ENCODE measurements at places on chromosomes 6 and 20.
A peak's percentile ranks its signal among the peaks of the same experiment; 100 is the strongest.

GRCh38 chr20:10115021-10115420, 80.2 kb downstream of the ANKEF1 start:
- DNase-seq = no peak

DNA sequence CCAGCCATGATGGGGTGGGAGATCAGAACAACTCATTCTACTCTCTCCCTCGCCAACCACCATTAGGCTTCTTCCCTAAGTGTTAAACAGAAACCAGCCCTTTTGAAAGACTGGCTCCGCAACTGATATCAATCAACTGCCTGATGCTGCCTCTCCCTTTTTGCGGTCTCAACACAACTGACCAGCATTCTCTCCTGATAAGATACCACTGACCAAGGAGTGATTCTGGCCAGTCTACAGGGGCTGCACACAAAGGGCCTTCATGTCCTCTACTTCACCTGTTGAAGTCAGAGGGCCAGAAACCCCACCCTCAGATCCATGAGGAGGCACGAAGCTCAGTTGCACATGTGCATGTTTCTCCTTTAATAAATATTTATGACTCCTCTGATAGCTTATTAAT, 145.1 kb downstream of the CD24 start:
- DNase-seq = no peak

DNA sequence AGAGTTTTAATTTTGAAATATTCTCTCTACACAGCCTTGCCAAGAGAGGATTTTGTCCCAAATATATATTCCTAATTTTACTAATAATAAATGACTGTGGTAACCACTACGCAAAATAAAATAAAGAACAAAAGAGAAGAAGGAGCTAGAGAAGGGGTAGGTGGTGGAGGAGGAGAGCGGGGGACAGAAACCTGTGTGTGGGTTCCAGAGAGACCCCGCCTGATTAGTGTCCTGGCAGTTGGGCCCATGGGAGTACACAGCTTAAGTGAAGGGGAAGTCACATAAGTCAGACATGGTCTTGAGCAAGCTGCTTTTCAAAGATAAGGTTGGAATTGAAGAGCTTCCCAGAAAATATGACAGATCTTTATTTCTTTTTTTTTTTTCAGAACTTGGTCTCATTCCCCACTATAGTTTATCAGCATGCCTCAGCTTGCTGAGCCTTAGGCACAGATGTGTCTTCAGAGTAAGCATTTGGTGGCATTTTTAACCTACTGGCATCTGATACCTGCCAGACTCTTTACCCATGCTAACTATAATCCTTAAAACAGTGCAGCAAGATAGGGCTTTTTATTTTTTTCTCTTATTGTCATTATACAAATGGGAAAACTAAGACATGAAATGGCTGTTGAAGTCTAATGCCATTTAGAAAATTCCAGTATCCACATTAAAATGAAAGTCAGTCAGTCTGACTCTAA, 9.6 kb upstream of the RHAG start:
- no peak for DNase-seq

DNA sequence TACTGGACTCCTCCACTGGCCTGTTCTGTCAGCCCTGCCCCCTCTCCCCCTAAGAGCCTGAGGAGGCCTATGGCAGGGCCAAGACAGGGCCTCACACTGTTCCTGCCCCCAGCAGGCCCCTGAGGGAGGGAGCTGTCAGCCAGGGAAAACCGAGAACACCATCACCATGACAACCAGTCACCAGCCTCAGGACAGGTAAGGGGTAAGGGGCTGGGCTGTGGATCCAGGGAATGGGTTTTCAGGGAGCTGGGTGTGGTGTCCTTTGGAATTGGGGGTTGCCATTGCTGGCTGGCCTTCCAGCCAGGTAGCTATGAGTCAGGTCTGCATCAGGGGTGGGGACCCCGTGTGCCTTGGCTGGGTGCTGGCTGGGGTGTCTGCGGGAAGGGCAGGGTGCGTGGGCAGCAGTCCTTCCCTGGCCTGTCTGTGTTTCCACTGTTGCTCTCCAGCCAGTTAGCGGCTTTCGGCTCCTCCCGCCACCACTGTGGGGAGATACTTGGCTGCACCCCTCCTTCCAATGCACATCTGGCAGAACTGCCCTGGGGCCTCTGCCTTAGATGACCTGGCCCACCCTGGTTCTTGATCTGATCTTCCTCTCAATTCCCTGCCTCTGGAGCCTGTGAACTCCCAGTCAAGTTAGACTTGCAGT, 3.9 kb downstream of the SLC29A1 start:
- no peak for DNase-seq

- no peak for DNase-seq
Observed at GRCh38 chr6:137162692-137163306, 10.6 kb downstream of the IL22RA2 start.

- no peak for DNase-seq
Observed at GRCh38 chr6:157150076-157150475, 173.2 kb downstream of the TMEM242 start.

GRCh38 chr6:20716865-20717264, 182.6 kb downstream of the CDKAL1 start:
- DNase-seq = no peak

GRCh38 chr6:47147175-47147727, 105.1 kb upstream of the ADGRF1 start:
- no peak for DNase-seq

GRCh38 chr6:24391756-24392405, 10.9 kb upstream of the MRS2 start:
- no peak for DNase-seq

- no peak for DNase-seq
Observed at GRCh38 chr6:13978102-13978640, 53.4 kb downstream of the RNF182 start.

- DNase-seq = no peak
Observed at GRCh38 chr6:115575285-115575684, 485.4 kb downstream of the FRK start.

GRCh38 chr20:48502016-48502415, 325.8 kb downstream of the PREX1 start:
- DNase-seq = no peak

DNA sequence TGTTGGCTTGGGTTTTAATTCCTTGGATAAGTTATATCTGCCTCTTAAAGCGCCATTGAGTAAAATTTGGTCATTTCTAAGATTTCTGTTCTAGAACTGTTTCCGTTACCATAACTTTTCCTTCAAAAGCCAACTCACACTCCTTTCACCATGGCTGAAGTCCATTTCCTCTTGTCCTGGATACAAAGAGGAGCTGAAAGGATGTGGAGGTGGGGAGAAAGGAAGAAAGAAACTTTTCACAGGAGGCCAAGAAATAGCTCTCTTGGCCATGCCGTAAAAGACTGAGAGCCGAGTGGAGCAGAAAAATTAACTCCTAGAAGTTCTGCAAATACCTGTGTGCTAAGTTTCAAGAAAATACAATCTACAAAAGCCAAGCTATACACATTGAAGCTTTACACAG, 21.6 kb downstream of the GABBR1 start:
- no peak for DNase-seq

DNA sequence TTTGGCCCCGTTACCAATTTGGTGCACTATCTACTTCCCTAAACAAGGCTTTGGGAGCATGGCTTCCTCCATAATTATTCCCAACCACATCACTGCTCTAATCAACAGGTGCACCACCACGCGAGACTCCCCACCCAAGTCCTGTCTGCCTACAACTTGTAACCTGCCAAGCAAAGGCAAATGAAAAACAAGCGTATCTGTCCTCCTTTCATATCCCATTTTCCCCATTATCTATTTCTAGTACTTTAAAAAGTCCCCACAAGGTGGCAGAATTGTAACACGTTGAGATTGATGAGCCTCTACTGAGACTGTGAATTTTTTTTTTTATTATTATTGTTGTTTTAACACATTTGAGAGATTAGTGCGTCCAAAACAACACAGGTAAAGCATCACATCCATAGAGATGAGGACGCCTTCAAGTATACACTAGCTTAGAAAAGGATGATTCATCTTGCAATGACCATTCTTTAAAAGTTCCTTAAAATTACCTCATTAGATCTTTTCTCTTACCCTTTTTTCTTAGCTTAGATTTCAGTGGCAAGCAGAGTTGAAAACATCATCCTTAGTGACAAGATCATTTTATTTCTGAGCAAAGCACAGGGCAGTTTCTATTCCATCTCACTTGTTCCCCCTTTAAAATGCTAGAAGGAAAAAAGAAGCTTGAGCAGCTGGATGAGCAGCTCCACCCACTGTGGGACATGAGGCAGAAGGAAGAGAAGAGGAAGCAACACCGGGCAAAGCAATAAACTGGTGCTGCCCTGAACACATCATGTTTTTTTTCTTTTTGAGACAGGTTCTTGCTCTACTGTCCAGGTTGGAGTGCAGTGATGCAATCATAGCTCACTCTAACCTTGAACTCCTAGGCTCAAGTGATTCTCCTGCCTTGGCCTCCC, 210.8 kb downstream of the ARHGAP18 start:
- DNase-seq = peak; percentile 12

- no peak for DNase-seq
Observed at GRCh38 chr6:17808609-17809008, 101.9 kb upstream of the NUP153 start.

DNA sequence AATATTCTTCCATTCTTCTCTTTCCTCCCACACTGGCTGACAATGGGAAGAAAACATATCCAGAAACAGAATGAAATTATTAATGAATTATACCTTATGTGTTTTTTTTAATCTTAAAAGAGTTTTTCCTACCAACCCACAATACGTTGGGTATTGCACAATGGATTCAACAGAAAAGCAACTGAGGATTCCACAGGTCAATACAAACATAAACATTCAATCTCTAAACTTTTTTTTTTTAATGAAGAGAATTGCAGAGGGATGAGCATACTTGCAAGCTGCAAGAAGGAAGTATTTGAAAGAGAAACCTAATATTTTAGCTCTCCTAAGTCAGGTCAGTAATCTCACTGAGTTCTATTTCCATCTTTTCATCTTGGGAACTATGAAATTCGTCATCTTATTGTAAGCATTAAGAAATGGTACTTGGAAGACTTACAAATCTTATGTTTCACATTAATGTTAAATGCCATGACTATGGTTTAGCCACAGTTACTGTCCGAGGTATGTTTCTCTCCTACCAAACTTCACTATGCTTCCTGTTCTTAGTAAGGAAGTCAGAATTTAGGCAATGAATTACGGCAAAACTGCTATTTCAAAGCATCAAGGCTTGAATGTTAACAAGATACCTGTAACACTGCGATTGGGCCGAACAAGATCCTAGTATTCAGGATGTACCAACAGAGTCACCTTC, 100.8 kb downstream of the HIVEP2 start:
- DNase-seq = no peak

DNA sequence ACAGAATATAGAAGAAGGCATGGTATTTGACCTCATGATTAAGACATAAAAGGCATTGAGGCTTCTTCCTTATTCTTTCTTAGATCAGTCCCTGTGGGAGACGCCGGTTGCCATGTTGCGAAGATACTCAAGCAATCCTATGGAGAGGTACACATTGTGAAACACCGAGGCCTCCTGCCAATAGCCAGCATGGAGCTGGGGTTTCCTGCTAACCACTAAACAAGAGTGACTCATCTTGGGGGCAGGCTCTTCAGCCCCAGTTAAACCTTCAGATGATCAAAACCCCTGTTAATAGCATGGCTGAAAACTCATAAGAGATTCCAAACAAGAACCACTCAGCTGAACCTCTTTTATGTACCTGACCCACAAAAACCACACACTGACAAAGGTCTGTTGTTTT, 478.8 kb downstream of the CD83 start:
- DNase-seq = no peak

GRCh38 chr6:85461798-85462170, 11.9 kb downstream of the NT5E start:
- DNase-seq = no peak

- DNase-seq = no peak
Observed at GRCh38 chr6:5132731-5133130, 47.6 kb downstream of the PPP1R3G start.

DNA sequence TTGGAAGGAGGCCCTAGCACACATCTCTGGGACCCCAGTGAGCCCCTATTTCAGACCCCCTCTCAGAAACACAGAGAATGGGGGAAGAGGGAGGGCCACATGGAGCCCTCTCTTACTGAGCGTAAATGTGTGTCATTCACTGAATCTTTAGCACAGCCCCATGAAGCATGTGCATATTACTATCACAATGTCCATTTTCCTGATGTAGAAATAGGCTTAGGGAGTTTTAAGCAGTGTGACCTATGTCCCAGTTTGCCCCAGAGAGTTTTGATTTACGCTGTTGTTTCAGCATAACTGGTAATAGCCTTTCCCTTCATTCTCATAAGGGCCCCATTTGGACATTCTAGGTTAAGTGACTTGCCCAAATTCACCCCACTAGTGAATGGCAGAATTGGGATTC, 25.0 kb upstream of the TCP11 start:
- DNase-seq = no peak

GRCh38 chr6:87583822-87584221, 6.0 kb downstream of the RARS2 start:
- no peak for DNase-seq

DNA sequence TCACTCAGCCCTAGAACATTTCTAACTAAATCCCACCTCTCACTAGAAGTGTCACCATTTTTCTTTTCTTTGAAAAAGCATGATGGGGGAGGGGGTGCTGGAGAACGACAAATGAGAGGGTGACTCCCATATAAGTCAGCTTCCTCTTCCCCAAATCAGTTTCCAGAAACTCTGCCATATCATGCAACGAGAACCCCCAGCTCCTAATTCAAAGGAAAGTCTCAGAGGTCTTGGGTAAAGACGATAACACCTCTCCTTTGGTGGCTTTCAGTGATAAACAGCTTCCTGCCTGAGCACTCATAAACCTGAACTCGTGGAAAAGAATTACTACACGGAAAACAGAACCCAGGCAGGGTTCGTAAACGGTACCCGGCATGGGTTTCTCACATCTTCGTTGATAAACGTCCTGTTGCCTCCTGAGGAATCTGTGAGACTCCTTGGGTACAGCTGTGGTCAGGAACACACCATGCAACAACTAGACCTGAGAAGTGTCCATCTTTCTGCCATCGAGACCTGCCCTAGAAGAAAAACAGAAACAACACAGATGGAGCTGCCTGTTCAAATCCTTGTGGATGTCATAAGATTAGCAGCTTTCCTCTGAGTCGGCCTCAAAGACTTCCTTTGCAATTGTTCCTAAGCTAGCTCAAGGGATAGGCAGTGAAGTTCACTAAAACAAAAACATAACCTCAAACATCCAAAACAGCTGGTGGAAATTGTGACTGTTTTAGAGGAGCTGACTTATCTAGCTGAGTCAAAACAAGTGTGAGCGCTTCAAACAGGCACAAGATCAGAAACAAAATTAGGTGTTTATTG, 185.8 kb upstream of the PRDM1 start:
- no peak for DNase-seq
